Stimulated activated CD4-positive, alpha-beta T cell treated with anti-CD3 and anti-CD28 coated beads, Interleukin-15, amount 100 ng/mL, for 1 hour (primary cell): ENCODE measurements at places on chromosomes 1 and 21.

GRCh38 chr1:24586970-24587820 is 31.3 kb downstream of the NCMAP start:
- DNase-seq, result no peak

GRCh38 chr1:198604975-198605374 is 33.9 kb upstream of the PTPRC start:
- DNase-seq, result no peak

GRCh38 chr1:84271441-84272151 is 29.9 kb upstream of the SAMD13 start:
- DNase-seq, result no peak

DNA sequence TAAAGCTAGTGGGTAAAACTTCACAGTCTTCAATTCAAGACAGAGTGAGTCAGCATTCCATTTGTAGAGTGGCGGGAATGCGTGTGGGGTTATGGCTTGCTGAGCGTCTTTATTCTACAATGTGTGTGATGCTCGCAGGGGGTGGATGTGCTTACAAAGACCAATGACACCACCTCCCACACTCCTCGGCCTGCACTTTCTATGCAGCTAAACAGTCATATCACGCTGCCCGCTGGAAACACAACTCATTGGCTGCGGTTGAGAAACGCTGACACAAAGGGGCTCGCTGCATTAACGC is 298.5 kb downstream of the PCP4 start:
- no peak for DNase-seq

DNA sequence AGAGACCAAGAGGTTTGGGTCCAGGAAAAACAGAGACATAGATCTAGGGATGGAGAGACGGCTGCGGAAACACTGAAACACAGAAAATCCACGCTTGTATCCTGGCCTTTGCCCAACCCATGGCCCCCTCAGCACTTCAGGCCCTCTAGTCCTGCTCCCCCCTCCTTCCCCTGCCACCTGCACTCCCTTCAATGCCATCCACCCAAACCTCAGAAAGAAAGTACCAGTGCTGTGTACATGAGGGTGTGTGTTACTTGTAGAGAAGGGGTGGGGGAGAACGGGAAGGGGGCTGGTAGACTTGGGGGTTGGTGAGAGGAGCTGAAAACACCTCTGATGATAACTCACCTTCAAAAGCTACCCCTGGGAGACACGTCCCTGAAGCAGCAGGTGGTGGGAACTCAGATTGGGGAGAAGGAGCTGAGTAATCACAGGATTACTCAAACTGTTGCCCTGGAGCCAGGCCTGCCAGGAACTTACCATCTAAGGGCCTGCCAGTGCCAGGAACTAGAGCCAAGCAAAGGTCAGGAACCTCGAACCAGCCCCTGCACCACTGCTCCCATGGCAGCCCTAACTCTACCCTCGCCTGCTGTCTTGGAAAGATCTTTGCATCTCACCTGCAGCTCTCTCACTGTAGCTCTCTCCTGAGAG is 11.5 kb downstream of the RORC start:
- DNase-seq, result no peak

- no peak for DNase-seq
Measured at GRCh38 chr21:30028537-30028936, 88.7 kb upstream of the GRIK1 start.

DNA sequence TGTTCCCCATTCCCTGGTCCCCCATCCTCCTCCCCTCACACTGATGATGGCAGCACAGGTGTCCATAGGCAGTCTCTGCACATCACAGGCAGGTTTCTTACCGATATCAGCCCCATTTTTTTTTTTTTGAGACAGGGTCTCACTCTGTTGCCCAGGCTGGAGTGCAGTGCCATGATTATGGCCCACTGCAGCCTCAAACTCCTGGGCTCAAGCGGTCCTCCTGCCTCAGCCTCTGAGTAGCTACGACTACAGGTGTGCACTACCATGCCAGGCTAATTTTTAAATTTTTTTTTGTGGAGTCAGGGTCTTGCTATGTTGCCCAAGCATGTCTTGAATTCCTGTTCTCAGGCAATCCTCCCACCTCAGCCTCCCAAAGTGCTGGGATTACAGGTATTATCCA is 28.9 kb upstream of the SDHB start:
- no peak for DNase-seq

DNA sequence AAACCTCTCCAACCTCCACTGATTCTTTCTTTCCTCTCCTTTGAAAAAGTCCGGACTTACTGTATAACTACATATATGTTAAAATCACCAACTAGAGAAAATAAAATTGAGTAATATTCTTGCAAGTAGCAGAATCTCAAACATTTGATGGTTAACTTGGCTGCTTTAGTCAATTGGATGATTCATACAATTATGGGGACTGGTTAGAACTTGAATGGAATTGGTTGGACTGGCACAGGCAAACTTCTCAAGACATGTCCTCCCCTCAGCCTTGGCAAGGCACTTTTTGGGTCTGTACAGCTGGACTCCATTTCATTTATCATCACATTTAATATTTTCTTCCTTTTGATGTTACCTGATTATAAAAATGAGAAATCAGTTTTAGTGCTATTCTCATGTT is 6.5 kb downstream of the WLS start:
- no peak for DNase-seq

DNA sequence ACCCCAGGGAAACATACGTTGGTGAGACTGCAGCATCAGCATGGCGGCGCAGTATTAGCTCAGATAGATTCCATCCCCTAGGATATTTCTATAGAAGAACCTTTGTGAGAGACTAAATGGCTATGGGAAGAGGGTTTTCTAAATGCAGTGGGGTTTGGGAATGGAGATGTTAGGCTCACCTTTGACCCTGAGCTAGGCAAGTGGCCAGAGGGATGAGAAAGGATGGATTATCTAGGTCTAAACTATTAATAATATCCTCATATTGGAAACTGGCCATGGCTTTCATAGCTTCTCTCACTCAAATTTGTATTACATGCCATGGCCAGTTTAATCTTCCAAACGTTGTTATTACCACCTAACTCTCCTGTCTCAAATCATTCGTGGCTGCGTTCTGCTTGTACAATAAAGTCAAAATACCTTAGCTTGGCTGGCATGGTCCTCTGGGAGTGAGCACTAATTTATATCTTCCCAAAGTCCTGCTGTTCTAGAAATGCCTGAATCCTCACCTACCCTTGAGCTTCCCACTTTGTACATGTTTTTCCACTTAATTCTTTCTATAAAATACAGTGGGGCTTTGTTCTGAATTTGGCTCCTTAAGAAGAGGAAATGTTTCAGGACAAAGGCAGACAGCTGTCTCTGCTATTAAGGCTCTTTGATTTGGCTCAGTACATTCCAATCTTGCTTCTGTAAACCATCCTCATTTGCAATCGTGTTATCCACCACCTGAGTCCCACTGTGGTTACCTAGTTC is 31.0 kb upstream of the COG2 start:
- DNase-seq, result no peak

DNA sequence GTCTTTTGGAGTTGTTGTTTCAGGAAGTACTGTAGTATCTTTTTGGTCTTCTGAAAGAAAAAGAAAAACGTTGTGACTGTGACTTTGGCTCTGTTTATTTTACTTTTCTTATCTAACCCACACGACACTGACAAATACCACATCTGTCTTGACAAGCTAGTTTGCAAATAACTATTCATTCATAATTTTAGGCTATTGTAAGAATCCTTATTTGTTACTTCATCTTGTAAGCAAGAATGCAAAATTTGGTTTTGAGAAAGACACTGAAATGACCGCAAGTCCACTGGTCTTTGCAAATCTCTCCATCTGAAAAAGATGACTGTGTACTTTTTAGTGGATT is 12.7 kb downstream of the TGFB2 start:
- no peak for DNase-seq

DNA sequence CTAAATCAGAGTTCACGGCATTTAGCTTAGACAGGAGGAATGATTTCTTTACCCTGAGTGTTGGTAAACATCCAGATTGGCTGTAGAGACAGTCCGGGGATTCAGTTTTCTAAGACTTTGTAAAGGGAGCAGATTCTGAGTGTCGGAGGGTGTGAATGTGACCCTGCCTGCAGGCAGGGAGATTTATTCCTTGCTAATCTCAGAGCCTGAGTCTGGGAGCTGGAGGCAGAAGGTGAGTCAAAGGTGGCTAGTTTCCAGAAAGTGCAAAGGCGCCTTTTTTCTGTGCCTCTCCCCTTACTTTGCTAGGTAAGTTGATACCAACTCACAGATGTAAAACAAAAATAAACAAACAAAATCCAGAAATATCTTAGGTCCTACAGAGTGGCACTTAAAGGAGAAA is 11.7 kb downstream of the ATP1B1 start:
- DNase-seq, result no peak

DNA sequence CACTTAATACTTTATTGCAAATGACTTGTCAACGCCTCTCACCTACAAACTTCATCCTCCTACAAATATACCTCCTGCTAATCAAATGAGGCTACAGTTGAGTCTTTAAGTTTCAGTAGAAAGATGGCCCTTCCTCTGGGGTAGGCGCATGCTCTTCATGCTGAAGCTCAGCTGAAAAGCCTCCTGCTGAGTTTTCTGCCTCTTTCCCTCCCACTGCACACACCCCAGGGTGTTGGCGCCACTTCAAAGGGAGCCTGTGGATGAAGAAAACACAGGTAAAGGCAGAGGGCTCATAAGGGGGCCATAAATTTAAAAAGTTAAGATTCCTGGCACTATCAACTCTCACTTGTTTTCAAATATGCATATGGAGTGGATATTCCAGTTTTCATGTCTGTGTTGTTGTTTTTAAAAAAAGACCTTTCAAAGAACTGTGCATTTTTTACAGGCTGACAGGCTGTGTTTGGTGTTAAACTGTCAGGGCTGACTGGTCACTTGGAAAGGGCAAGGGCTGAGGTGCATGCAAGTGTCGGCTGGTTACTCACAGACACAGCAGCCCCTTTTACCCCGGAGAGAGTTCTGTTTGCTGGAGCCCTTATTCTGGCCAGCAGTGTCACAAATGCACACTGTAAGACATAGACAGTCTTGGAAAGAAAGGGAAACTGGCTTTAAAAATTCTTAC is 42.9 kb upstream of the LGALS8 start:
- no peak for DNase-seq

DNA sequence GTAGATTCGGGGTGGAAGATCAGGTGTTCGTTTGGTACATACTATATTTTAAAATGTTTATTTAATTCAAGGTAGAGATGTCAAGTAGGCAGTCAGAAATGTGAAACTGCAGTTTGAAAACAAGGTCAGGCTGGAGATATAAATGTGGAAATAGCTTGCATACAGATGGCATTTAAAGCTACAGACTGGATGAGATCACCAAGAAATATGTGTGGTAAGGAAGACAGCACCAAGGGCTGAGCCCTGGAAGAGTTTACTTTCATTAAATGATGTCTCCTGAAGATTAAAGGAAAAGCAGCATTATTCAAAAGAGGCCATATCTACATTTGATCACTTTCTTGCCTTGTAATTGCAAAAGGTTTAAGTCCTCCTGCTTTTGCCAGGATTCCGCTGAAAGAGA is 271.3 kb downstream of the PTBP2 start:
- DNase-seq, result no peak

- DNase-seq, result no peak
Measured at GRCh38 chr1:64514197-64514765, 44.4 kb downstream of the CACHD1 start.

DNA sequence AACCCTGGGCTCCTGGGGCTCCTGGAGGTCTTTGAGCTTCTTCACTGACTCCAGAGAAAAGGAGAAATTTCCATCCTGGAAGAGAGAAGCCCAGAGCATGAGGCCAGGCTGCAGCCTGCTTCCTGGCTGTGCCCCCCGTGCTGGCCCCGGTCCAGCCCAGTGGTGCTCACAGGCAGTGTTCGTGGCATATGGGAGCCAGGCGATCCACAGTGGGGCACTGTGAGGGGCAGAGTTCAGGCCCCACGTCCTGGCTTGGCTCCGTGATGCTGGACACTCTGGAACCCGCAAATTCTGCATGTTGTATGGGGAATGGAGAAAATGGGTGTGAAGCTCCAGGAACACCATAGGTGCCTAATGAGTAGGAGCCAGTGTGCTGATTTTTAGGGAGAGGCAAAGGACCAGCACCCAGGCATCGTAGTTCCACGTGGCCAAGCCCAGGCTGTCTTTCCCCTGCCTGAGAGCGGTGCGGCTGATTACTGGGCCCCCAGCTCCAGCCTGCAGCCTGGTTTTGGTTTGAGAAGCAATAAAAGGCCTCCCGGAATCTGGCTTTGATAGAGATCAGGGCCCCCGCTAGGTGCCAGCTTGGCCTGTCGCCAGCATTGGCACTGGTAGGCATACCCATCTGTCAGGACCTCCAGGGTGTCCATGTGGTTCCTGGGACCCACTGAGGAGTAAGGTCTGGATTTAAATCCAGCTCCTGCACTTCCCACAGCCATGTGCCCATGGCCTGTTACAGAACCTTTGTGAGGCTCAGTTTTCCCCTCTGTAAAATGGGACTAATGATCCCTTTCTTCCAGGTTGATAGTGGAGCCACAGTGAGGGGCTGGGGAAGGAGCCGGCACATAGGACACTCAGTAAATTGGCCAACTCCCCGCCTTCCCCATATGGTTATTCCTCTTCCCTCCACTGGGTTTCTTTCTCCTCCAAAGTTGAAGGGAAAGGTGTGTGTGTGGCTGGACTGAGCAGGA is 725 bp downstream of the GUCA2A start:
- no peak for DNase-seq

DNA sequence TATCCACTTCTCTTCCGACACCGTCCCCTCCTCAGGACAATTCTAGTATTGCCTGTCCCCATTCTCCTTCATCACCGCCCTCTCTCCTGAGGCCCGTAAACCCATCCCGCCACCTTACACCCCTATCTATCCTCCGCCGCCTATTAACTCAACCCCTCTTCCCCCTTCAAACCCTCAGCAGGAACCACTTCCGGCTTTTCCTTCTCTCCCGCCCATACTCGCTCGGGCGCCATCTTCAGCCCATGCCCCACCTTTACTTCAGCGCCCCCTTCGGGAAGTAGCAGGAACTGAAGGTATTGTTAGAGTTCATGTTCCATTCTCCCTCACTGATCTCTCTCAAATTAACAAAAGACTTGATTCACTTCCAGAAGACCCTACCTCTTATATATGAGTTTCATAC is 31.6 kb downstream of the VN1R5 start:
- DNase-seq, result no peak
